ENCODE measurements at places on chromosomes 3 and 15. TPM values are rescaled to one million over a fixed set of nuclear protein-coding genes. Genes with fewer than 3 reads are reported as not detected.

GRCh38 chr3:20400281-20400680 is 214.3 kb upstream of the SGO1 start:
- no peak for ATAC-seq

GRCh38 chr3:121835465-121835801 is 424 bp downstream of the EAF2 start:
- peak; percentile 37 for ATAC-seq

Gene FRMD5
- total RNA-seq, result 0.66 TPM

Gene HTR3E
- not detected for total RNA-seq

Gene FANCD2OS
- not detected for total RNA-seq

- ATAC-seq, result no peak
These were observed 387.0 kb downstream of the ZBBX start for GRCh38 chr3:166993015-166993630.

Gene PCSK6
- 0.56 TPM for total RNA-seq

Gene SPATA12
- not detected for total RNA-seq

- no peak for ATAC-seq
These were observed 201.4 kb upstream of the ARHGEF26 start for GRCh38 chr3:153919773-153920172.

Gene GAP43
- total RNA-seq, result not detected

- ATAC-seq, result no peak
These were observed 11.1 kb downstream of the RAP2B start for GRCh38 chr3:153172796-153173757.

Gene NSMCE3
- 12.0 TPM for total RNA-seq

DNA sequence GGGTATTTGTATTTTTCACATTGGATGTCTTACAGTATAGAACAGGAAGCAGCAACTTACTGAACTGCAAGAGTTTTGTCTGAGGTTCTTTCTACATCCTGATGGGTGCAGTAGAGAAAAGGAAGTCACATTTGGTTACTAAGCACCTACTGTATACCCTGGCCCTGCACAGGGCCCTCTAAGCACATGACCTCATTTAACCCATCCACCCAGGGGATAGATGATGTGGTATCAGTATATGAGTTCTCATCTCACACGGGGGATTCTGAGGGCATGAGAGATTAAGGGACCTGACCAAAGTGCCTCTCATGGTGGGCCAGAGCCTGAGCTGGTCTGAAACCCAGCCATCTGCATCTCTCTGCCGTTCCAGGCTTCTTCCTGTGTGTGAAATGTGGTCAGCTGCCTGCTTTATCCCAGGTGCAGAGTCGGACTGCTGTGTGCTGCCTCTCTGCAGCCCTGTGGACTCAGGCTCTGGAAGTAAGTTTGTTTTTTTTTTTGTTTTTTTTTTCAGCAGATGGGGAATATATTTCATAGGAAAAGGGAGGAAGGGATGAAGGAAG is 17.9 kb downstream of the SLC6A11 start:
- no peak for ATAC-seq

DNA sequence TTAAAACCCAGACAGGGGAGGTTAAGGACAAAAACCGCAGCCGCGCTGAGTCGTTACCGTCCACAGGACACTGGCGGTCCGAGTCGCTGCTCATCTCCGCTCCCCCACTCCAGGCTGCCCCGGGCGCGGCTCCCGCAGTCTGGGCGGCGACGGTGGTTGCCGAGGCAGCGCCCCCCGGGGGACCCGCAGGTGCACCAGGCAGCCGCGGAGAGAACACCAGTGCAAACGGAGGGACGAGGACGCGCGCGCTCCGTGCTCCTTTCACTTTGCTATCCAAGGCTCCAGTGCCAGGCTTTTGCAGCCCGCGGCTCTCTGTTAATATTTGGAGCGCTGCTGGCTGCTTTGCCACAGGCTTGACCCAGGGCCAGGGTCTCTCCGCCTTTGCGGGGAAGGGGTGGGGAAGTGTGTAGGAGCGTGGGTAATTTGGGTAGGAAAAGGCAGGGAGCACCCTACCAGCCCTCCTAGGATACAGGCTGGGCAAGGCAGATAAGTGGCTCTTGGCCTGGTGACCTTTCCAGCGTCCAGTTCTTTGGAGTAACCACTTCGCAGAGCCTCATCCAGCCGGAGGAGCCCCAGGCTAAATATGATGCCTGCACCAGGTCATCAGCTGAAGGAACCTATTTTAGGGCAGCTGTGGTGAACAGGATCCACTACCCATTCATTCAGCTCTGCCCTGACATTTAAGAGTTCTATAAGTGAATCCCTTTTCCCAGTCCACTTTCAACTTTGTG is at the start of gene GADL1:
Gene GADL1 (minus strand): TSS at position 141 of the 731 bp plus-strand sequence. CDS start 47 bp downstream, at position 94.
- peak; percentile 14 for ATAC-seq

Gene SERINC4
- 0.17 TPM for total RNA-seq

Gene DUOX1
- total RNA-seq, result 0.06 TPM

Gene RBP2
- not detected for total RNA-seq

- no peak for ATAC-seq
These were observed 76.9 kb downstream of the UBP1 start for GRCh38 chr3:33363113-33363800.

Gene PAQR5
- not detected for total RNA-seq

DNA sequence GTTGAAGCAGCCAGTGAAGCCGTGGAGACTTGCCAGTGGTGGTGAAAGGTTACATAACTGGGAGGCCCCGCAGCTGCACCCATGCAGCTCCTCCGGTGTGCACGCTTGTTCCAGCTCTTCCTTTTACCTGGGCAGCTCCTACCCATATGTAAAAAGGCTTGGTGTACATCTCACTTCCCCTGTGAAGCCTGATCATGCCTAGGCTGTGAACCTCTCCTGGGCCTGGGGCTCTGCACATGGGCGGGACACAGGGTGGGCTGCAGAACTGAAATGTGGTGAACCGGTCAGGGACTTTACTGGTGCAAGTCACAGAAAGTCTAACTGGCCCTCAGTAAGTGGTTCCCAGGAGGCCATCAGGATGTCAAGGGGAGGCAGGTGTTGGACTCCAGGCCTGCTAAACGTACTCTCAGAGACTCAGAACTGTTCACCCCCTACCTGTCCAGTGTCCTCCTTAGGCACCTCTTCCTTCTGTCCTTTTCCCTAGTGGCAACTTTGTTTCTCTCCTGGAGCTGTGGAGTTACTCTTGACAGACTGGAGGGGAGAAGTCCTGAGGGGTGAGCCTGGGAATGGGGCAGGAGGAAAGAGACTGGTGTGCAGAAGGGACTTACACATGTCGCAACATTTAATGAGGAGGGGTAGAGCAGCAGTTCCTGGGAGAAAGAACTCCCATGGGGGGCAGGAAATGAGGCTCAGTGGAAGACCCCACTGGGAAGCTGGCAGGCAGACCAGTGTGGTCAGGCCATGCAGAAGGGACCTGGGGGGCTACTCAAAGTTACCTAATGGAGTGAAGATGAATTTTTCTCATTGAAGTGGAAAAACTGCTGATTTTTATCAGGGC is 148.1 kb downstream of the EEFSEC start:
- no peak for ATAC-seq

Gene GMNC
- total RNA-seq, result not detected

Gene LXN
- total RNA-seq, result 11.9 TPM

GRCh38 chr3:40313975-40314860 is 4.7 kb downstream of the EIF1B start:
- ATAC-seq, result no peak

- no peak for ATAC-seq
These were observed 40.1 kb downstream of the SETD2 start for GRCh38 chr3:47123857-47124256.

Gene LEO1
- 22.7 TPM for total RNA-seq

GRCh38 chr15:85598718-85599398 is 195.9 kb downstream of the KLHL25 start:
- no peak for ATAC-seq

DNA sequence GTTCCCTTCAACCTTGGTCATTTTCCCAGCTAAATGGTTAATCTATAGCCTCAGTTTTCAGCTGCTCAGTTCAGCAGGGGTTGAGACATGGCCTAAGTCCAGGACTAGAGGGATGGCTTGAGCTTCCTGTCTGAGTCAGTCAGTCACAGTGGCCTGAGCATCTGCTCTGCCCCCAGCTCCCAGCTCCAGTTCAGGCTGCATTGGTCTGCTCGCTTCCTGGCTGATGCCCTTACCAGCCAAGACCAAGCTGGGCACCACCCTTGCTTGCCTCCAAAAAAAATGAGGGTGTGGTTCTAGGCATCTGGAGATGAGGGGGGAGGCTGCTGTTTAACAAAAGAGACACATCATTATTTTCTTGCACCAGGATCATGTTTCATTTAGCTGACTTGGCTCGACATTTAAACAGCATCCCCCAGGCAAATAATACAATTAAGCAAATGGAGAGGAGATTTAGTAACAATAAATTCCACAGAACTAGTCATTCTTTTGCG is 70.7 kb downstream of the WNT5A start:
- ATAC-seq, result no peak

DNA sequence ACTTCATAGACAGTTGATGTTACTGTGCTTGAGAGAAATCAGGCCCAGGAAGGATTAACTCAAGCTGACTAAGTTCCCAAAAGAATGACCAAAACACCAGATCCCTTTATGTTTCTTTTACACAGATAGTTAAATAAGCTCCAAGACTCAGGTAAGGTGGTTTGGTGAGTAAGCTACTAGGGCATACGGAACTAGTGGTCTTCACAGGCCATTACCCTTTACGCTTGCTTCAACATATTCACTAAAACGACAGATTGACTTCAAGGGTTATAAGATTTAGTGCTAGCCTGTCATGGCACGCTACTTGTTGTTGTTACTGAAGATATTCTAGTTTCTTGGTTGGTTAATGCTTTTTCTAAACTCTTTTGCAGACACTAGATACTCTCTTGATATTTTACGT is 369.3 kb downstream of the LPP start:
- ATAC-seq, result no peak

GRCh38 chr3:47503033-47503432 is 10.5 kb downstream of the ELP6 start:
- no peak for ATAC-seq

- no peak for ATAC-seq
These were observed 88.7 kb downstream of the SEMA5B start for GRCh38 chr3:122938783-122939425.

GRCh38 chr15:23687143-23687470 is at the start of gene NDN:
NDN (minus strand) TSS chr15:23687305; CDS start chr15:23687217, 88 bp downstream.
- ATAC-seq, result no peak

Gene CTXN2
- total RNA-seq, result 0.11 TPM

GRCh38 chr3:97971679-97972567 is at the start of gene RIOX2:
RIOX2 (minus strand) TSS chr3:97972431; CDS start chr3:97967593, 4,838 bp downstream.
- ATAC-seq, result peak; percentile 94

Gene C3orf80
- 0.24 TPM for total RNA-seq

DNA sequence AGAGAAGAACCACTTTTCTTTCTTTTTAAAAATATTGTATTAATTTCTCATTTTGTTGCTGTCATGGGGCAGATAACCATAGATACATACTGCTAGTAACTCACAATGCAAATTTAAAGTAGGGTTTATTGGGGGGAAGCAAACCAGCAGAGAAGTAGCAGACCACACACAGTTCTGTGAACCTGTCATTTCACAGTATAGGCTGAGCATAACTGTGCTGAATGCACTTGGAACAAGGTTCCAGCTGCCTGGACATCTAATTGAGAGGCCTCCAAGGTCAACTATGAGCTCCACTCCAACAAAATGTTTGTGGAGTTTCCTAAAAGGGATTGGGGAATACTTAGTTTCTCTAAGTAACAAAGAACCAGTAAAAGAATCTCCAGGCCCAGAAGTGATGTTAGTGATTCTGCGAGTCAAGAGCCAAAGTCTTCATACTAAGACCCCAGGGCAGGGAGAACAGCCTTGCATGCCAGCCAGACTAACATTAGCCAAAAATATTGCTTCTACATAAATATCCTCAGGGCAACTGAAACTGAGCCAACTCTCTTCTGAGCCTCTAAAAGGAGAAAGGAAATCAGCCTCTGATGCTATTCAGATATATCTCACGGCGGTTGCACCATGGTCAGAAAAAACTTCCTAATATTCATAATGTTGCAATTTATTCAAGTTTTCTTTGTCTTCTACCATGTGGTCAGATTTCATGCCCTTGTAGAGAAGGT is 856.4 kb upstream of the ALCAM start:
- ATAC-seq, result no peak

Gene EPHB3
- total RNA-seq, result not detected

DNA sequence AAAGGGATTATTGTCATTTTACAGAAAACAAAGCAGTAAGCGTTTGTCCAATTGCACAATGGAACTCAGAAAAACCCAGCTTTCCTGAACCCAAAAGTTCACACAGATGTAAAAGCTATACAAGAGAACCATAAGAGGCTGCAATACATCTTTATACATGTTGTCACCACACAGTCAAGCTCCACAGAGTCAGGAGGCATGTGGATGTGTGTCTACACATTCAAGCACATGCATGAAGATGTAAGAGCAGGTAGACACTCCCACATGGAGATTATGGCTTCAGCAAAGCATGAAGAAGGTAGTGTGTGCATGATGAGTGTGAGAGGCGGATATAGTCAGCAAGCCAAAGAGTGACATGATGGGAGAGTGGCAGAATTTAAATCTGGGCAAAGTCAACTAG is 124.7 kb upstream of the THBS1 start:
- no peak for ATAC-seq
